ENCODE measurements at places on chromosomes 5 and 9.

DNA sequence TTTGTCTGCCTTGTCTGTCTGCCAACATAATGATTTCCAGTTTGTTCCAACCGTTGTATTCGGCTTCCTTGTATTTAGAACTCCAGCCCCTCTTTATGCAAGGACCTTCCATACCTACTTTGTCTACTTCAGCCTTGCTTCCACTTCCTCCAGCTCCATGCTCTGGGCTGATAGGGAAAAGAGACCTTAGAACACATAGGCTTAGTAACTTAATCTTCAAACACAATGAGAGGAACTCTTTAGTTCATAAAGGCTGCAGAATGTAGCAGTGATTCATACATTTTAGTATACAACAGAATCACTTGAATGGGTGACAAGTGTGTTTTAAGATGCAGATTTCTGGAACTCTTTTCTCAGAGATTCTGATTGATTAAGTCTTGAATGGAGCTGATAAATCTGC is 102.8 kb upstream of the IFNE start:
- no peak for DNase-seq

DNA sequence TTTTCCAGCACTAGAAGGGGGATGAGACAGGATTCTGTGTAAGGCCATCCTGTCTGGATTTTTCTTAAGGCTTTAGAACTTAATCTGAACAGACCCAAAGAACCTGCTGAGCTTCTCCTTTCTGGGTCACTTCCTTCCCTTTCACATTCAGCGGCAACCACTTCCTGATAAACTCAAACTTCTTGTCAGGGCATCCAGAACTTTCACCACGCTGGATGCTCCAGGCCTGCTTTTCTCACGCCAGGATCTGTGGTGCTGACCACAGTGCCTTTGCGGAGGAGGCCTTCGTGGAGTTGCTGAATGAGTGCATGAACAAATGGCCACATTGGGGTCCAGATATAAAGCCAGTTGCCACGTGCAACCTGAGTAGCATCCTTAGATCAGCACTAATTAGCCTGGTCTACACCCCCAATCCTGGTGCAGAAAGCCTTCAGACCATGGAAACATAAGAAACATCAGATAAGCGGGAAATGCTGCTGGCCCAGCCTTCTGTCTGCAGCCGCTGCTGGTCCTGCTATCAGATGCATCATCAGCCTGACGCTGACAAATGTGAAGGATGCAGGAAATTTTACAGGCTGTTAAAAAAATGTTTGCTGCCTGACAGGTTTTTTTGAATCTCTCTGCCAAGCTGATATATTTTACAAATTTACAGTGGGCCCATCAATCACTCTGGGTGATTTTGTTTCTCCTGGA is 75.3 kb upstream of the BARHL1 start:
- DNase-seq: no peak

GRCh38 chr5:93819668-93820067 is 78.3 kb upstream of the POU5F2 start:
- DNase-seq: no peak

- no peak for DNase-seq
Observed at GRCh38 chr5:88884608-88884877, 1.6 kb upstream of the MEF2C start.

GRCh38 chr5:180553530-180553929 is 37.8 kb downstream of the SCGB3A1 start:
- DNase-seq: no peak

GRCh38 chr9:137815256-137816255 is 62.0 kb upstream of the CACNA1B start:
- DNase-seq: no peak

- DNase-seq: no peak
Observed at GRCh38 chr5:102596951-102597350, 98.2 kb upstream of the SLCO6A1 start.

GRCh38 chr5:150235500-150235854 is 45.6 kb downstream of the SLC6A7 start:
- DNase-seq: no peak

GRCh38 chr9:92562461-92562967 is 26.7 kb upstream of the ECM2 start:
- no peak for DNase-seq

DNA sequence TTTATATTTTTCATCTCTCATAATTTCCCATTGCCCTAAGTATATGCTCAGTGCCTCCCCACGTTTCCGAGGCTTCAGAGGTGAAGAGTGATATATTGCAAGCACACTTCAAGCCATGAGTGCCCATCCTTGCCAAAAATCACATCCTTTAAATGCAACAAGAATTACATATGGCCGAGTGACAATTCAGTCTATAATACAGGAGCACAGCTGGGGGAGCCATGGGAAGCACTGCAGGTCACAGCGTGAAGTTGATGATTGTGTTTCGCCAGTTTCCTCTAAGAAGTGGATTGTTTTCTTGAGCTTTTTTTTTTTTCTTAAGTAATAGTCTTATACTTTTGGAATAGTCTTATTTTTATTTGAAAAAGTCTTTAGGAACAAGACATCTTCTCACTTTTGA is 61.1 kb downstream of the MTRR start:
- no peak for DNase-seq

DNA sequence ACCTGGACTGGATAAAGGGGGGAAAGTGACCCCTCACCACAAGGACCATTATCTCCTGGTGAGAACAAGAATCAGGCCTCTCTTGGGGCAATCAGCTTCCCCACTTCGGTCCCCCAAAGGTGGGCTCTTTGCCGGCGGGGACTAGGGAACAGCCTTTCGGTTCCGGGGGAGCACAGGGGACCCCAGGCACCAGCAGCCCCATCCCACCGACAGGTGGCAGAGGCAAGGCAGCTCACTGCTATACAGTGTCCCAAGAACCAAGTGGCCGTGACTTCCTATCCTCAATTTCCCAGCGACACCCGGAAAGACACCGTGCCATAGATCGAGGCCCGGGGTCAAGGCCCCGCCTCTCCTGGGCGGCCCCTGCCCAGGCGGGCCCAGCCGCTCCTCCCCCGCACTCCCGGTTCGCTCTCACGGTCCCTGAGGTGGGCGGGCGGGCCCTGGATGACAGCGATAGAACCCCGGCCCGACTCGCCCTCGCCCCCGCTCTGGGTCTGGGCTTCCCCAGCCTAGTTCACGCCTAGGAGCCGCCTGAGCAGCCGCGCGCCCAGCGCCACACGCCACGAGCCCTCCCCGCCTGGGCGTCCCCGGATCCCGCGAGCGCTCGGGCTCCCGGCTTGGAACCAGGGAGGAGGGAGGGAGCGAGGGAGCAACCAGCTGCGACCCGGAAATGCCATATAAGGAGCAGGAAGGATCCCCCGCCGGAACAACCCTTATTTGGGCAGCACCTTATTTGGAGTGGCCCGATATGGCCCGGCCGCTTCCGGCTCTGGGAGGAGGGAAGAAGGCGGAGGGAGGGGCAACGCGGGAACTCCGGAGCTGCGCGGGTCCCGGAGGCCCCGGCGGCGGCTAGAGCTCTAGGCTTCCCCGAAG is 655 bp upstream of the EGR1 start:
- DNase-seq: peak; percentile 96

GRCh38 chr5:1788828-1789227 is 10.8 kb downstream of the MRPL36 start:
- no peak for DNase-seq

DNA sequence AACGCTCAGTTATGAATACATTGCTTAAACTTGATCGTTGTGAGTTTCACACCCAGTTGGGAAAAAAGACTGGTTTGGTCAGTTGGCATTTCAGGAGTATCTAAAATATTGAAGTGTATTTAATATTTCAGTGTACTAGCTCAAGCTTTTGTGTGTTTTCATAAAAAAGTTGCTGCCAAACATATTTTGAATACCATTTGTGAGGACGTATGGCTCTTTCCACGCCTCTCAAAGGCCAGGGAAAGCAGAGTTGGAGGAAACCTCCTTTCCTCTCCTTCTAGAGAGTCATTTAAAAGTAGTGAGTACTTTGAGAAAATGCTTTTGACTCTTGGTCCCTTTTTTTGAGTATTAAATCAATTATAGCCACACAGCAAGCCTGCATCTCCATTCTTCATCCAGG is 43.2 kb upstream of the ANKRD33B start:
- no peak for DNase-seq

GRCh38 chr9:98900725-98901124 is 43.0 kb upstream of the COL15A1 start:
- no peak for DNase-seq

GRCh38 chr9:93699650-93700049 is 123.3 kb downstream of the PHF2 start:
- DNase-seq: no peak

DNA sequence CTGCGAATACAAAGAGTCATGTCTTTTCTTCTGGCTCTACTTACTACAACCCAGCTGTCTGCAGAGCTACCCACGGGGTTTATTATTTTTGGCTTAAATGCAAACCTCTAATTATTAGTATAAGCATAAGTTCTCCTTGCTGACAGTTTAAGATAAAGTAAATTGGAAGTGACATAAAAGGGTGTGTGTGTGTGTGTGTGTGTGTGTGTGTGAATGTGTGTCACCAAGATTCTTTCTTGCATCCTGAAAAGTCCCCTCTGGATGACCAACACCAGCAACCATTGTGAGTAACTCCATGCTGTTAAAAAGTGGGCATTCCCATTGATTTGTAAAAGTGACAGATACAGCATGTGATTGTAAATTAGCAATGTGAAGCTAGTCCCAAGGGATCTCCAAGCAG is 803.8 kb upstream of the ZNF608 start:
- DNase-seq: no peak

DNA sequence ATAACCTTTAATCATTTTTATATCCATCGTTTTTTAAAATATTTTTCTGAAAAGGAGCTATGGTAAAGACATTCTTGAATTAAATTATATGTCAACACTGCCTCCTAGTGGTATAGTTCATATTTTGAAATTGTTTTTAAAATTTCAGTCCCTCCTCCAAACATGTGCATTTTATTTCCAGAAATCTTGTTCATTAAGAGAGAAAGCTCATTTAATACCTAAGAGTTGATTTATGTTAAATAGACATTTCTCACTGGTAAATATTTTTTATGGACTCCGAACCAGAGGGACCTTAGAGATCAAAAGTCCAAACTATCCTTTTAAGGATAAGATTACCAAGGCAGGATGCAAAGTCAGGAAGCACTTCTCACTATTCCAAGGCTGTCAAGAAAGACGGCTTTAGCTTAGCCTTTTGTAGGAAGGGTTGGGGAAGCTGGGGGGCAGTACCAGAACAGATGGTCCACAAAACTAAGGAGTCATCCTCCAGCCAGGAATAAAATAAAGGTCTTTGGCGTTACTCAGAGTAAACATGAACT is 21.6 kb downstream of the BHMT start:
- DNase-seq: no peak

GRCh38 chr5:54217826-54218503 is 92.4 kb downstream of the ARL15 start:
- peak; percentile 21 for DNase-seq

- no peak for DNase-seq
Observed at GRCh38 chr9:128188209-128188608, 3.2 kb downstream of the CIZ1 start.

- DNase-seq: no peak
Observed at GRCh38 chr9:114695948-114696347, 14.0 kb upstream of the TEX48 start.

GRCh38 chr5:107601076-107601475 is 69.7 kb downstream of the EFNA5 start:
- no peak for DNase-seq

DNA sequence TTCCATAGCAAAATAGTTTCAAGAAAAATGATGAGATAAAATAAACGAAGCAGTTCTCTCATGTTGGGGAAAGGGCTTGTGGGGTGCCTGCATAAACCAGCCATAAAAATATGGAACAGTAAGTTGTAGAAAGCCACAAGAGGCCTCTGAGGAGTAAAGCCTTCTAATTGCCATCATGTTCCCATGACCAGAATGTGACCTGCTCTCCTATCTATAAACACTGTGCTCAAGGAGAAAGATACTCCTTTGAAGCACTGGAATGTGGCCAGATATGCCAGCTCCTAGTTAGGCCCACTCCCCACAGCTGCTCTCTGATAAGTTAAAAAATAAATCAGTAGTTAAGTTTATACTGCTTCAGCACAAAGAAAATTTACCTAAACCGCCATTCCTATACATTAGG is 65.8 kb downstream of the SETX start:
- no peak for DNase-seq

GRCh38 chr5:132749506-132749905 is 2.3 kb downstream of the CCNI2 start:
- no peak for DNase-seq

DNA sequence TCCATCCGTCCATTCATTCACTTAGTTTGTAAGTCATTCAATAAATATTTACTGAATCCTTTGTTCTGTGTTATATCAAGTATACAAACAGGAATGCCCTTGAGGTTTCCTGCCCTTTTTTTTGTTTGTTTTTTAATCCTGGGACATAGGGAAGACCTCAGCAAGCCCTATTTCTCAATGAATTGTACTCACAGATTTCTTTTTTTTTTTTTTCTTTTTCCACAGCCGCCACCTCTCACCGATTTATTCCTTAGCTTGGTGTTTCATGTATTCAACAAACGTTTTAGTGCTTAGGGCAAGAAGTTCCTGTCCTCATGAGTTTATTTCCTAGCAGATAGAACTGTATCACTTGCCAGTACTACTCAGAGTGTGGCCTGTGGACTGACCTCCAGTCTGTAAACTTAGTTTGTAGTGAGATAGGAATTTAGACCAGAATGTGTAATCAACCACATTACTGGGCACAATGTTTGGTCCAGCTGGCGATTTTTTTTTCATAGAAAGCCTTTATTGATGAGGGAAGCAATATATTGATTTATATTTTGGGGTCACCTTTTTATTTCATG is 35.4 kb upstream of the C5orf47 start:
- no peak for DNase-seq

GRCh38 chr5:179385914-179386313 is 40.7 kb upstream of the ADAMTS2 start:
- DNase-seq: no peak

- DNase-seq: no peak
Observed at GRCh38 chr9:130340011-130340410, 74.5 kb downstream of the HMCN2 start.

GRCh38 chr5:103444333-103445038 is 118.1 kb downstream of the NUDT12 start:
- no peak for DNase-seq

- no peak for DNase-seq
Observed at GRCh38 chr9:372128-372527, 157.5 kb downstream of the DOCK8 start.

DNA sequence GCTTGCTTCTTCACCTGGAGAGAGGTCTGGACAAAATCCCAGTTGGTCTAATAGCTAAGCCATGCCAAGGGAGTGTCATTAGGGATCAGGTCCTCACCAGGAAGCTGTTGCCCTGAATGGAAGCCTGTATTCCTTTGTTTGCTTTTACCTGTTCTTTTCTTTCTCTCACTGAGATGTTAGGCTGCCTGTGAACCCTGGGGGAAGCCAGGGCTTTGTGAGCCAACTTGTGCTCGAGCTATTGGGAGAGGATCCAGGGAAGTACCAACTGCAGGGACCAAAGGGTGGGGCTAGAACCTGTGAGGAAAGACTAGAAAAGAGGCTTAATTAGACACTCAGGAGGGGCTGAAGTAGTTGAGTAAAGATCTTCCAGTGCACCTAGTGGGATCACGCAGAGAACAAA is 451.2 kb upstream of the TLE4 start:
- no peak for DNase-seq

- no peak for DNase-seq
Observed at GRCh38 chr5:2263763-2264162, 381.0 kb upstream of the IRX4 start.

GRCh38 chr5:180593446-180594206 is 2.3 kb upstream of the SCGB3A1 start:
- no peak for DNase-seq

Data from activated CD4-positive, alpha-beta T cell treated with anti-CD3 and anti-CD28 coated beads, Interleukin-2, amount 50 U/mL, for 24 hours (primary cell).